ENCODE measurements at places on chromosomes 5 and 9. TPM values are rescaled to one million over a fixed set of nuclear protein-coding genes. Genes with fewer than 3 reads are reported as not detected.

The KCNT1 gene
- total RNA-seq: 0.24 TPM

- DNase-seq: no peak
These were observed 2.9 kb downstream of the BOD1 start for GRCh38 chr5:173613433-173614159.

- DNase-seq: no peak
These were observed 159.4 kb downstream of the CEMIP2 start for GRCh38 chr9:71608825-71609447.

GRCh38 chr5:141245250-141245717, at the start of gene PCDHB15:
Gene PCDHB15, plus strand, starts transcription at chr5:141245395. Its CDS starts 184 bp downstream, at chr5:141245579.
- DNase-seq: no peak

GRCh38 chr9:111294691-111295451, 35.2 kb downstream of the OR2K2 start:
- no peak for DNase-seq

The FOXI1 gene
- not detected for total RNA-seq
